Cortex of kidney (tissue), 1 donor: ENCODE measurements at places on chromosomes 2 and 18.

DNA sequence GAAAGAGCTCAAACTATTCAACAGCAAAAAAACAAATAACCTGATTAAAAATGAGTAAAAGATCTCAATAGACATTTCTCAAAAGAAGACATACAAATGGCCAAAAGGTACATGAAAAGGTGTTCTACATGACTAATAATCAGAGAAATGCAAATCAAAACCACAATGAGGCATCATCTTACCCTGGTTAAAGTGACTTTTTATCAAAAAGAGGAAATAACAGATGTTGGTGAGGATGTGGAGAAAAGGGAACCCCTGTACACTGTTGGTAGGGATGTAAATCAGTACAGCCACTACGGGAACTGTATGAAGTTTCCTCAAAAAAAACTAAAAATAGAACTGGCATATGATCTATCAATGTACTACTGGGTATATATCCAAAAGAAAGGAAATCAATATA, 39.8 kb upstream of the TMEM163 start:
- DNase-seq = no peak

DNA sequence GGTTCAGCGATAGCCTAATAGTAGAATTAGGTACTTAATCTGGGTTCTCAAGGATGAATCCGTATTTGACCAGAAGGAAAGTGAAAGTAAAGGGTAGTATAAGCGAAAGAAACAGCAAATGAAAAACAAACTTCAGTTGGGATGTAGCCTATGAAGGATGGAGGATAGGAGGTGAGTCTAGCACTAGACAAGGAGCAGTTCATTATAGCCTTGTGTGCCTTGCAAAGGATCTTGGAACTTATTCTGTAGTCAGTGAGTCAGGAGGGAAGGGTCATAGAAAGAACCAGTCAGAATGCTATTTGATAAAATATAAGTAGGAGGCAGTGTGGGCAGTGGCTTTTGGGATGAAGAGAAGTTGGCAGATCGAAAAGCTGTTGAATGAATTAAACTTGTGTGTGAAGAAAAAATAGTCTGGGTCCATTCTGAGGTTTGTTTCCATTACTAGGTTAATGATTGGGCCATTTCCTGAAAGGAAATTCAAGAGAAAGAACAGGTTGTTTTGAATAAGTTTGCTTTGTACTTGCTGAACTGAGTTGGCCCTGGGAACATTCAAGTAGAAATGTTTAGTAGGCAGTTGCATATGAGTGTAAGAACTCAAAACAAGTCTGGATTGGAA, 48.5 kb downstream of the ANKRD12 start:
- DNase-seq = no peak

DNA sequence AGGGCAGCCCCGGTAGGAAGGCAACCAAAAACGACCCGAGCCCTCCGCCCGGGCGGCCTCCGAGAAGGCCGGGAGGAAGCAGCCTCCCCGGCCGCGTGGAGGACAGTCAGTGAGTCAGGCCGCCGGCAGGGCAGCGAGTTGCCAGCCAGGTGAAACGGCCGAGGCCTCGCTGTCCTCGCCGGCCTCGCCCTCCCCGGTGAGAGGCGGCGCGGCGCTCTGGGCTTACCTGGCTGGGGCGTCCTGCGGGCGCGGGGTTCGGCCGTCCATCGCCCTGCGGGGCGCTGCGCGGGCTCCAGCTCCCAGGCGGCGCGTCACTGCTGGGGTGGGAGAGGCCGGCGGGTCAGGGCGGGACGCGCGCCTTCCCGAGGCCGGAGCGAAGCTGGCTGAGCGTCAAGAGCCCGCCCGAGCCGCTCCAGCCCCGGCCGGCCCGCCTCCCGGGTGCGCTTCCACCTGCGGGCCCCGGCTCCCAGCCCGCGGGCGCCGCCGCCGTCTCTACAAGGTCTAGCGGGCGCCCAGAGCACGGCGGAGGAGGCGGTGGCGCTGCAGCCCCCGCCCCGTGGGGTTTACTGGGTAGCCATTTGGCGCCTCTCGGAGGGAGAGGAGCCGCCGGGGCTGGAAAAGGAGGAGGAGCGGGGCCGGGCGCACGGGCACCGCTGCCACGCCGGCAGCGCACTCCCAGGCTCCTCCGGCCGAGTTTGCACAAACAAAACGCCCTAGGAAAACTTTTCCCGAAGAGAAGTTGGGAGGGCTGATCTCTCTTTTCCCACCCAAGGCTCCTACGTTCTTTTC, 499 bp downstream of the COBLL1 start:
- no peak for DNase-seq

DNA sequence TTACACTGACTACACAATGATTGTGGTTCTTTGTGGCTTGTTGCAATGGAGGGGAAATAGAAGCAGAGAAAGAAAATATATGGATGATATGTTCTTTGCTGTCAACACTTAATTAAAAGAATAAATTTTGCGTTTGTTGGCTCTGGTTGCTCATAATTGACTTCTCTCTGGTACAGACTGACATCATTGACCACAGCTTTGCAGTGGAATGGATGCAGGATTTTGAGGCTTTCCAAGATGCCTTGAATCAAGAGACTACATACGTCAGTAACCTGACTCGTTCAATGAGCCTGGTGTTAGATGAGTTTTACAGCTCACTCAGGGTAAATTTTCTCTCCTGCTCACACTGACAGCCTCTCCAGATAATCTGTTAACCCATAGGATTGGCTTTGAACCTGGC, 9.9 kb downstream of the GPN1 start:
- DNase-seq = no peak

DNA sequence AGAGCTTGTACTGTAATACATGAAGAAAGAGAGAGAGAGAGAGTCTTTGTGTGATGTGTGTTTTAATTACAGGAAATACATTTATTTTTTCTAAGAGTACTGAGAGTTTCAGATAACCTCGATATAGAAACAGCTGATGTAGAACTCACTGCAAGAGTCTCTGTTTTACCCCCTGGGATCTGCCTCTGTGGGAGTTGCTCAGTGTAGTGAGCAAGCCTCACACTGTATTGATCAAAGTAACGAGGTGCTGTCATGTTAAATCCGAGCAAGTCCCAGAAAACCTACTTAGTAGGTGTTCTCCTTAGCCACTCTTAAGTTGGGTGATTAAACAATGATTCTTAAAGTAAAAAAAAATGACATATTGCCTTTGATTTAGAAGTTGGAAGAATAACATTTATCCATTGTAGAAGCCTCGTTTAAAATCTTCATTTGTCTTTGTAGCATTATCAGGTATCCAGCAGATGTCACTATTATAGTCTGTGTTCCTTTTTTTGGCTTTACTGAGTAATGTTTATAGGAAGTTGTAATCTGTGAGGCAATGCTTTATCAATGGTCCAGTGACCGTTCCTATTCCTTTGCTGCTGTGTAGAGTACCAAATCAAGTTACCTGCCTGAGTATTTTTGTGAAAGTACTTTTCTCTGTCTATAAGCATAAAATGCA, 219.0 kb downstream of the MYO3B start:
- no peak for DNase-seq

- no peak for DNase-seq
Observed at GRCh38 chr18:27715751-27716150, 461.2 kb downstream of the CDH2 start.

DNA sequence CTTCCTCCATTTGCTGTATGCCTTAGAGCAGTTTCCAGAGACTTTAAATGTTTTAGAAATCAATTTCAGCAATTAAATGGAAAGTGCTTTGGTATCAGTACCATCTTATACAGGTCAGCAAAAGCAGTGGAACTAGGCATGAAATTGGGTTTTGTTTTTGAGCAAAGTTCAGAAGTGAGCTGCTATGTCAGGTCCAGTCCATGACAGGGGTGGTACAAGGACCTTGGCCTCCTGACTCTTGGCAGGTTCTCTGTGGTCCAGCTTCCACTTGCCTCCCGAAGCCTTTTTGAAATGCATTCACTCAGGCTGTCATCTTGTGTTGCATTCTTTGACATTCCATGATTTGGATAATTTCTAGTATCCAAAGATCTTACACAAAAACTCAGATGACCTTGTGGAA, 159.3 kb downstream of the ACOXL start:
- no peak for DNase-seq

GRCh38 chr18:35610724-35611123, 29.2 kb downstream of the GALNT1 start:
- DNase-seq = no peak

DNA sequence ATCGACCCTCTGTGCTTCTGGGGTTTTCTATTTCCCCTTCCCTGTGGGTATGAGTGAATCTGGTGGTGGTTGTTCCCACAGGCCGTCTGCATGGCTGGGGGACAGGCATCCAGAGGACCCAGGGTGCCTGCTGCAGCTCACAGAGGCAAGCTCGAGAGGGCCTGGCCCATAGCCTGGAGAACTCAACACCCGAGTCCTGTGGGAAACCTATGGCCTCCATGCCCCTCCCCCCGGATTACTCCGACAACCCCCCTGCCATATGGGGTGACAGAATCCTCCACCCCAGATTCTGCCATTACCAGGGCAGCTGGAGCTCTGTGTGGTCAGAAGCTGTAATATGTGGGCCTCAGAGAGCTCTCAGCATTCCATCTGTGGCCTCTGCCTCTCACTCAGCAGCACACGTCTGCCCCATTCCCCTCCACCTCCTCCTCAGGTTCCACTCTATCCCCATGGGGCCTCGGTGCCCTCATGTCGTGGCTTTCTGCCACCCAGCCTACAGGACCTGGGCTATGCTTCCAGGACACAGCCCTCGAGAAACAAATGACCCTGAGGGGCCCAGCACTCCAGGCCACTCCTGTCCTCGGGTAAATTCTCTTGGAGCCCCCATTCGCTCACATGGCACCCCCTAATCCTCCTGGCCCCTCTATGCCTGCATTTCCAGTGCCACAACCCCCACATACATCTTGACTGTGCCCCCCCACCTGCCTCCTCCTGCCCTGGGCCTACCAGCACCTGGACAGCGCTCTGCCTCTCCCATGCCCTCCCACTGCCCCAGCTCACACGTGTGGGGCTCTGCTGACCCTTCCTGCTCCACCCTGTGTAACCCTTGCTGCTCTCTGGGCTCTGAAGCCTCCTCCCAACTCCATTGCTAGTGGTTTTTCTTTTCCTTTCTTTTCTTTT, 3.6 kb downstream of the MZT2A start:
- DNase-seq = no peak

GRCh38 chr2:152558158-152558984, 158.9 kb downstream of the PRPF40A start:
- no peak for DNase-seq

GRCh38 chr18:9248661-9249060, 85.9 kb upstream of the TWSG1 start:
- DNase-seq = no peak

DNA sequence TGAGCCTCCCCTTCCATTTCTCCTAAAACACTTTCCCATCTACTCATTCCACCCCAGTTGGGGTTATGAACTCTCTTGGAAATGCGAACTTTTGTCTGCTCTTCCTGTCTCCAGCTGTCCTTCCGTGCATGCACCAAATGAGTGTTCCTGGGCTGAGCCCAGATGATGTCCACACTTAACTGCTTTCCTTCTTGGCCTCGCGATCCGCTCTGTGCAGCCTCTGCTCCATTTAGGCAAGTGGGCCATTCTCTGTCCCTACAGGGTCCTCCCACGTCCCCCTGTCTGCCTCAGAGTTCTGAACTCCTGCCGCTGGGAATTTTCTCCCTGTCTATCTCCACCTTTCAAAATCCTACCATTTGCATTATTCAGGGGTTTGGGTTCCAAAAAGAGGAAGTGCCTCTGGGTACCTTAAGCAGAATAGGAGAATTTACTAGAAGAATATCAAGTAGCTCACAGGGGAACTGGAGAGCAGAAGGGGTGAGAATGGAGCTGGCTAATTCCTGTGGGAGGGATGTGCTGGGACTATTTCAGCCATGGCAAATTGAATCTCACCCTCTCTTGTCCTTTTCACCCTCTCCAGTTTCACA, 4.7 kb upstream of the NCK2 start:
- DNase-seq = no peak

GRCh38 chr2:220961143-220961860, 610.8 kb downstream of the EPHA4 start:
- no peak for DNase-seq

DNA sequence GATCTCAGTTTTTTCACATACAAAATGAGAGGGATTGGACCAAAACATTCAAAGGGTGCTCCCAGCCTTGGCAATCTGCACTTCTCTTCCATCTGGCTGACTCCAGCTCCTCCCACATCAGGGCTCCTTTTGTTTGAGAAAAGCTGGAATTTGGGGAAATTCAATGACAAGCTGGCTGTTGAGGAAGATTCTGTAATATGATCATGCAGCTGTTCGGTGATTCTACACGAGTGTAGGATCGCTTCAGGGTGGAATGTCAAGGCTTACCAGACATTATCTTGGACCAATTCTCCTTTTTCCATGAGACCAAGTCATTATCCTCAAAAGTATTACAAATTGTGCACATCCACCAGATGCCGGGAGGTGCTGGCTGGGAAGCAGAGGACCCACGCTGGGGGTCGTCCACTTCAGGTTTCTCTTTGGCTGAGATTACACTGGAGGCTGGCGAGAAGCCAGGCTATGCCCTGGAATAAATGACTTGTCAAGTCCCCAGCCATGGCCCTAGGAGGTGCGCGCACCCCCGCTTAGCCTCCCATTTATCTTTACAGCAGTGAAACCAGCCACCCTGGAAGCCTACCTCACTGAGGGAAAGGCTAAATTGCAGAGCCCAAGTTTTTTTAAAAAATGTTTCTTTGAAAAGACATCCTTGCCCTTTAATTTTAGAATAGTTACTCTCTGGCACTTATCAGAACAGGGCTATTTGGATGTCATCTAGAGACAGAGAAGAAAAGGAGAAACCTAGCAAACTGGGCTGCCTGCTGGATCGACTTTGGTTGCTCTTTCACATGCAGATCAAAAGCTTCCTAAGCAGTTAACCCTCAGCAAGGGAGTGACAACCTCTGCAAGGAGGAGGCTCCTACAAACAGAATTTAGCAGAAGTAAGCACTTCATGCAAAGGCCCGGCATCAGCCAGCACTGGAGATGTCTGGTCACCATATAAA, 42.5 kb upstream of the LCLAT1 start:
- DNase-seq = no peak

GRCh38 chr2:102224824-102225739, 38.3 kb downstream of the IL1RL2 start:
- no peak for DNase-seq

DNA sequence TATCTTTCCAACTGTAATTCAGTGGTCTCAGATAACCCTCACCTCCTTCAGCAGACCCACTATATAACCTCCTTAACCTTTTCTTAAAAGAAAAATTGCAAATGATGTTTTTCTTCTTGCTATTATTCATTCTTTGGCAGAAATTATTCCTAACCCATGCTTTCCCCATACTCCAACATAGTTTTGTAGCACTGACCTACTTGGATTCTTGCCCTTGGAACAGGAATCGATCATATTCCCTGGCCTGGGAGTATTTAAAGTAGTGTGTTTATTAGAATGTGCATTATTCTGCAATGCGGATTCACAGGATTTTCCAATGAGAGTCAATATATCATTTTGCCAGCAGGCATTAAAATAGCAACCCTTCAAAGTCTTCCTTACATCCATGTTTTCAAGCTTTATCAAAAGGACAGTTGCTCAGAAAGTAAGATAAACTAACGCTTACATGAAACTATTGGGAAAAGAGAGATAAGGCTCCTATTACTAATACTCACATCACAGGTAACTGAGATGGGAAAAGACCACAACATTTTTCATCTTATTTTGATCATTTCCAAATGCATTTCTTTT, 37.4 kb downstream of the CHN1 start:
- DNase-seq = no peak
